Panc1 (cell line): ENCODE measurements at places on chromosomes 3 and 15.

DNA sequence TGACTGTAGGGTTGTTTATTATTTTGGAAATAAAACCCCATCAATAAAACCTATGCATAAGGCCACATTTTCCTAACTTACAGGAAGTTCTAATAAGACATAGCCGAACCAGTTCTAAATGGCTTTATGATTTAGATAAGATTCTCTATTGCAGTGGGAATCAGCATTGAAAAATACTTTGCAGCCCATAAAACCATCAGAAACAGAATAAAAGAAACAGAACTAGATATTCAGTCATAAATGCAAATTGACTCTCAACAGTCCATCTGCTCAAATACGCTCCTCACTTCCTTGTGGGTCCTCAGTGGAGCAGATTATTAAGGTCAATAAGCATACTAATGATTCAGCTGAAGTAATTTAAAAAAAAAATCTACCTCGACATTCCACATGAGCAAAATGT lies 8.8 kb downstream of the SATB1 start:
- no peak for DNase-seq

- no peak for DNase-seq
Measured at GRCh38 chr15:101221902-101222301, 29.9 kb downstream of the CHSY1 start.

DNA sequence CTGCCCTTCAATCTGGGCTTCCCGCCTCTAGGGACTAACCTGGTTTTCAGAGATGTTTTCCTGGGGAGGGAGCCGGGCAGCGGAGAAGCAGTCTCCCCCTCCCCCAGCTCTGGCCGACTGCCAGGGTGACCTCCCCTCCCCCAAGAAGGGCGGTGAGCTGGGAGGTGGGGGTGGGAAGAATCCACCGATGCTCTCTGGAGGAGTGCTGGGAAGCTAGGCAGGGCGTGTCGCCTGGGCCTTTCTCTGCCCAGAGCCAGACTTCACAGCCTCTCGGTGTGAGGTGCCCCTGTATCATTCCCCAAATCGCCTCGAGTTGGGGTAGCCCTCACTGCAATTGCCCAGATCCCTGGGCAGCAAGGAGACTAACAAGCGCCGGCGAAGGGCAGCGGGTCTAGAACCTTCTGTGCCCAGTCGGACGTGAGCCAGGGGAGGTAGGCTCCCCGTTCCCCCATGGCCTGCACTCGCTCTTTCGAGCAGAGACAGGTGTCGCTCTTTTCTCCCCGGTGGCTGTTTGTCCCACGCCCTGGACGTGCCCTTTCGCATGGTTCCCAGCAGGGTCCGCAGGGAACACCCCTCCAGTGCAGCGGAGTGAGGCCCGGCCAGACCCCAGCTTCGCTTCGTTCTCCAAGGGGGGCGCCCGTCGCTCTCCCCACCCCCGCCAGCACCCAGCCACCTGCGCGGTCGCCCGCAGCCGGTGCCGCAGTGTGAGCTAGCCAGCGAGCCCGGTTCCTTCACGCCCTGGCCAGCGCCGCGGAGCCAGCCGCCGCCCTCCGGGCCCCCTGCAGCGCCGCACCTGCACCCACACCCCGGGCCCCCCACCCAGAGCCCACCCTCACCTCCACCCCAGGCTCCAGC lies 1.1 kb downstream of the RAB6B start:
- no peak for DNase-seq

GRCh38 chr15:58228718-58229117 lies 90.5 kb downstream of the AQP9 start:
- no peak for DNase-seq

GRCh38 chr15:93829115-93829870 lies 402.1 kb upstream of the MCTP2 start:
- DNase-seq, result no peak

DNA sequence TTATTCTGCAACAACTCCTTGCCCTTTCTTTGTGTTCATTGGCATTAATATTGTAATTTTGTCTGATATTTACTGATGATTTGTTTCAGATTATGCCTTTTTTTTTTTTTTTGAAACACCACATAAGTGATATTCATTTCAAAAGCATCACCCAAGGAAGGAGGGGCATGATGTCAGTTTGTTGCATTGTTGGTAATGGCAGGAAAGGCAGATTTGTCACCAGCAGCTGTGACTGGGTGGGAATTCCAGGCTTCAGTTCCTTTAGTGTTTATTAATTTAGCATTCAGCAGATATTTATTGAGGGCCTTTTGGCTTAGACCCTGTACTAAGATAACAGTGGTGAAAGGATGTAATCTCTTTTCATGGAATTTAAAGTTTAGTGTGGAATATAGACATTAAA lies 19.5 kb downstream of the SENP2 start:
- no peak for DNase-seq

GRCh38 chr3:156675830-156676767 lies 1.7 kb downstream of the TIPARP start:
- peak; percentile 69 for DNase-seq

DNA sequence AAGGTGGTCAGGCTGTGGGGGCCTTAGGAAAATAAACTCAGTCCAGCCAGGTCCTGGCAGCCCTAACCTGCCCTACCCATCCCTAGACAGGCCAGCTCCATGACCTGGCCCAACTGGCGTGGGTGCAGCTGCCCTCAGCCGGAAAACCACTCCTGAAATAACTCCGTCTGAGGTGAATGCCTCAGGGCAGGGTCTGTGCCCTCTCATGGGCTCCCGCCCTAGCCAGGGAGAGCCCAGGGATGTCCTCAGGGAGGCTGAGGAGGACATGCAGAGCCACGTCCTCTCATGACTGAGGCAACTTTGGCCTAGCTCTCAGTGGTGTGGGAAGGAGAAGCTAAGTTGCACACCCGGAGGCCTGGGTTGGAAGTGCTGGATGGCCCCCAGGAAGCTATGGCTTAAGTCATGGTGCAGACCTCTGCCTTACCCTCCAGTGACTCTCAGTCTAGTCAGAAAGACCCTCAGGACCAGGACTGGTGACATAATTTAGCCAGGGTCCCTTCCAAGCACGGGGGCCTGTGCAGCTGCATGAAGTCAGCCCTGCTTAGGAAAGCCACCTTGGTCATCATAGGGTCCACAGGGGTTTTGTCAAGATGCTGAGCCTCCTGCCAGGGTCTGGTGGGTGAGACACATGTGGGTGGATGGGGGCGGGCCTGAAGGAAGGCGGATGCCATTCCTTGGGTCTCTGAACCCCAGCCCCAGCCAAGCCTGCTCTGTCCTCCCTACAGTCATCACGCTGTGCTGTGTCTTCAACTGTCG lies 7.4 kb downstream of the TMIE start:
- DNase-seq, result no peak

GRCh38 chr15:70502529-70502928 lies 260.8 kb downstream of the UACA start:
- no peak for DNase-seq

- no peak for DNase-seq
Measured at GRCh38 chr3:185896636-185897035, 41.2 kb downstream of the TRA2B start.

GRCh38 chr3:49484471-49484870 lies 14.4 kb downstream of the DAG1 start:
- no peak for DNase-seq

- DNase-seq, result no peak
Measured at GRCh38 chr3:158105710-158106253, 438 bp downstream of the SHOX2 start.

GRCh38 chr15:90394748-90395442 lies 6.9 kb downstream of the IQGAP1 start:
- DNase-seq, result no peak

DNA sequence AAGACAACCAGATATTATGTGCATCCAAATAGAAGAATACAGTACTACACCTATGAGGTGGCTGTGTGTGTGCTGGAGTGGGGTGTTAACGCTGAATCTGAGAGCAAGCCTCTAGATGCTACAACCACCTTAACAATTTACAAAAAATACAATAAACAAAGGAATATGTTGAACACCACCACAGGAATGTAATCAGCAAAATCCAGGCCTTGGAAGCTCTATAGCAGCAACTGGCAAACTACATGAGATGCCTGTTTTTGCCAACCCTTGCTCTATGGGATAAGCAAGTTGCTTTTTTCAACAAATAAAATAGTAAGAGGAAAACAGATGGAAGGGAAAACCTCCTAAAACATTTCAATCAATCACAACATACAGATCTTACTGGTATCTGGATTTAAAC lies 23.9 kb downstream of the SLTM start:
- no peak for DNase-seq

- no peak for DNase-seq
Measured at GRCh38 chr15:58329211-58329610, 102.6 kb upstream of the LIPC start.
